ENCODE measurements at places on chromosomes 6 and 20.
A peak's percentile ranks its signal among the peaks of the same experiment; 100 is the strongest.

DNA sequence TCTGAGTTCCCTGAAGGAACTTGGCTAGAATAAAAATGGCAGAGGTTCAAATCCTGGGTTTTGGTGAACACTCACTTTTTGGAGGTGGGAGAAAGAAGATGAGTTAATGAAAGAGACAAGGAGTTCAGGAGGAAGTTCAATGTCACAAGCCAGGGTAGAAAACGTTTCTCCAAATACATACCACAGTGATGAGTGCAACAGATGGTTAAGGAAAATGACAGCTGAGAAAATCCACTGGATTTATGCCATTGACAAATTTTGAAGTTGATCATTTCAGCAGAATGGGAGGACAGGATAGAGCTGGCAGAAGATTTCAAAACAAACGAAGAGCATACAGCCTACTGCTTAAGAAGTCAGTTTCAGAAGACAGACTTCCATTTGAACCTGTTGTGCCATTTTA, 122.7 kb downstream of the GFRAL start:
- no peak for DNase-seq

- DNase-seq: no peak
Observed at GRCh38 chr6:147282566-147282959, 78.3 kb downstream of the STXBP5 start.

GRCh38 chr6:79548304-79548703, 11.1 kb upstream of the LCA5 start:
- no peak for DNase-seq

- DNase-seq: no peak
Observed at GRCh38 chr6:56875961-56876360, 78.9 kb upstream of the BEND6 start.

DNA sequence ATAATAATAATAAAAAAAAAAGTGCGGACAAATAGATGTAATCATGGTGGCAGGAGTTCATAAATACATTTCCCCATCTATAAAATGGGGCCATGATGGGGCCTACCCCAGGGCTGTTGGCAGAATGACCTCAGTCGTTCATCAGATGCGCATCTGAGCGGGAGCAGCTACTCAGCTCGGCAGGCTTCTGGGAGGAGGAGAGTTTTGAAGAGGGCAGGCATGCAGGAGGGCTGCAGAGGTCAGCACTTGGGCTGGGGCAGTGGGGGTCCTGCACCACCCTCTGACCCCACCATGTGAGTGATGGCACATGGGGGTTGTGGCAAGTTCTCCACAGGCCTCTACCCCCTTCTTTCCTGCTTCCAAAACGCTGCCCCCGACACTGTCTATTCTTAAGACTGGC, 373.5 kb downstream of the ZFAND3 start:
- no peak for DNase-seq

DNA sequence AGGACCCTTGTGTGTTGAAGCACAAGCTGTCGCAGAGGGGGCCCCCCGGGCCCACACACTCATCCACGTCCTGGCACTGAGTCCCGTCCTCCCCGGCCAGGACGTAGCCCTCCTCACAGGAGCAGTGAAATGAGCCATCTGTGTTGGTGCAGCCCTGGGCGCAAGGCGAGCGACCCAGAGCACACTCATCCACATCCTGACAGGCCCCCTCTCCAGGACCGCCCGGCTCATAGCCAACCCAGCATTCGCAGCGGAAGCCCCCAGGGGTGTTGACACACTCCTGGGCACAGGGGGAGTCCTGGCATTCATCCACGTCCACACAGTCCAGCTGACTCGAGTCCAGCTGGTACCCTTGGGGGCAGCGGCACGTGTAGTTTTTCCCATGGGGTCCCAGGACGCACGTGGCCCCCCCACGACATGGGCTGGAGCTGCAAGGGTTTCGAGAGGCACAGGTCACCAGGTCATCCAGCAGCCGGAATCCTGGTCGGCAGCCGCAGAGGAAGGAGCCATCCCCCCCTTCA, 1.2 kb downstream of the CD93 start:
- no peak for DNase-seq

- peak; percentile 9 for DNase-seq
Observed at GRCh38 chr6:117555262-117555849, 47.0 kb downstream of the GOPC start.

DNA sequence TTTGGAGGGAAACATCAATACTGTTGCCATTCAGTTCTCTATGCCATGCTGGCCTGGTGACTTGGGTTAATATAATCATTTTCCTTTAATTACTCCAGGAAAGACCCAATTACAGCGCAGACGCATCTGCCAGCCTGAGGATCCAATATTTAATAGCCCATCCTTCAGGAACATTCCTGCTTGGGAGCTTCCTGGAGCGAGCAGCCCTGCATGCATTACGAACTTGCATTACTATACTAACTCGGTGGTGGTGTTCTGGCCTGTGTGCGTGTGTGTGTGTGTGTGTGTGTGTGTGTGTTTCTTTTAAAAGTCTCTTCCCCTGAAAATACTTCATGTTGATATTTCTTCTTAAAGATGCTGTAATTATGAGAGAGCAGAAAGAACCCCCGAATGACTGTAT, 26.5 kb downstream of the PMEPA1 start:
- DNase-seq: no peak

DNA sequence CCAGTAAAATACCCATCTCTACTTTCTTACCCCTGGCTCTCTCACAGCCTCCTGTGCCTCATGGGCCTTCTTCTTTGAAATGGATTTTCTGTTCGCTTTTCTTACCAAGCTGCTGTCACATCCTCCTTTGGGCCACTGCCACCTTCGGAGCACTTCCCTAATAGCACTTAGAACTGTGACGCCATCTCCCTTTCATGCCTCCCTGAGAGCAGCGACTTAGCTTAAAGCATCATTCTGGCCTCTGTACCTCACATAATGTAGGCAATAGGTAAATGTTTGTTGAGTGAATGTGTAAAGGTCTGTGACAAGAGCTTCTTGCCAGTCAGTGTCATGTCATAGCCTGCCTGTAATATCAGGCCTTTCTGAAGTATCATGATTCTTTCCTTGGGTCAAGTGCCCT, 78.8 kb downstream of the ADGRG6 start:
- peak; percentile 36 for DNase-seq

DNA sequence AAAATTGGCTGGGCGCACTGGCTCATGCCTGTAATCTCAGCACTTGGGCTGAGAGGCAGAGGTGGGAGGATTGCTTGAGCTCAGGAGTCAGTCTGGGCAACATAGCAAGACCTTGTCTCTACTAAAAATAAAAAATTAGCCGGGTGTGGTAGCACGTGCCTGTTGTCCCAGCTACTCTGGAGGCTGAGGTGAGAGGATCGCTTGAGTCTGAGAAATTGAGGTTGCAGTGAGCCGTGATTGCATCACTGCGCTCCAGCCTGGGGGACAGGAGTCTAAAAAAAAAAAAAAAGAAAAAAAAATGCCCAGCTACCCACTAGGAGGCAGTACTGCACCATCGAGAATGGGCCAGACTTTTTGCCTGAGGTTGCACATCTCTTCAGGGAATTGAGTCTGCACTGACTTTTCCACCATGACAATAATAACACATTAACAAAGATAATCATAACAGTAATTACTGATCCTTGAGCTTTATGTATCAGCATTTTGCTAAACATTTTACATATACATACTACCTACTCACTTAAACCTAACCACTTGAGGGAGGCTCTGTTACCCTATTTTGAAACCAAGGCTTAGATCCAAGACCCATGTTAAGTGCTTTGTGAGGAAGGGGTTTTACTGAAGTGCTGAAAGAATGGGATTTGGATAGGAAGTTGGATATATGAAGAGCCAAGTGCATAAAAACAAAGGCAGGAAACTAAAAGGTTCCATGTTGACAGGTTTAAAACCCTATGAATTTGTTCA, 21.0 kb downstream of the SRSF3 start:
- DNase-seq: peak; percentile 77

GRCh38 chr6:149897015-149897697, 757 bp downstream of the RAET1E start:
- DNase-seq: no peak

DNA sequence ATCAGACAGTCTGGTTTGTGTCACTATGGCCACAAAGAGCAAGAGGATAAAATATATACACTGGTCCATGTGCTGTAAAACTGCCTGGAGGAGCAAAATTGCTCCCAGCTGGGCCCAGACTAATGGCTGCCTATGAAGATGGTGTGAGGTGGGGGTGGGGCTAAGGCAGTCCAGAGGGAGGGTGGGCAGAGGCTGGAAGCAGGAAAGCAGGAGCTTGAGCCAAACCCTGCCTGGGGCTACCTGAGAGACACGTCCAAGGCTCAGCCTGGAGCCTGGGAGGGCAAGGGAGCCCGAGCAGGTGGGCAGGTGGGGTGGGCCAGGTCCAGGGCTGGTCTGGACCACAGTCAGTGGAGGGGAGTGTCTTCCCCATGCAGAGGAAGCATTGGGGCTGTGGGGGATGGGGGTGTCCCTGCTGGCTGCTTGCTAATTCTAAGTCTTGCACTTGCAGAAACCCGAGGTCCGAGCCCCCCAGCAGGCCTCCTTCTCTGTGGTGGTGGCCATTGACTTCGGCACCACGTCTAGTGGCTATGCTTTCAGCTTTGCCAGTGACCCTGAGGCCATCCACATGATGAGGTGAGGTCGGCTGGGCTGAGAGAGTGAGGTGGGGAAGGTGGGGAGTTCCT, 9.5 kb downstream of the HSPA12B start:
- DNase-seq: no peak

DNA sequence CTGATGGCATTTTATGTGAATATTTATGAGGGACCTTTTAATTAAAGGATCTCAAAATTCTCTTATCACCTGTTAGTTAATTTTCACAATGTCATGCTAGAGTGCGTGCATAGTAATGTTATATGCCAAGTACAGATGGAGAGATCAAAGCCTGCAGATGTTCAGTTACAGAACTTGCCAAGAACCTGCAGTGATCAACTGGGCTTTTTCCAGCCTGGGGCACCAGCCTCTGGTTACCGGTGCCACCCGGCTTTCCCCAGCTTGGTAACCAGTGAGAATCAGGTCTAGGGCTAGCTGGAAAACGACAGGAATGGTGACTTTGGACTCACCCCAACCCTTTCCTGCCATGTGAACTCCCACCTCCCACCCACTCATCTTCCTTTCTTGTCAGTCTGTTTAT, 91.8 kb downstream of the CAP2 start:
- DNase-seq: no peak

DNA sequence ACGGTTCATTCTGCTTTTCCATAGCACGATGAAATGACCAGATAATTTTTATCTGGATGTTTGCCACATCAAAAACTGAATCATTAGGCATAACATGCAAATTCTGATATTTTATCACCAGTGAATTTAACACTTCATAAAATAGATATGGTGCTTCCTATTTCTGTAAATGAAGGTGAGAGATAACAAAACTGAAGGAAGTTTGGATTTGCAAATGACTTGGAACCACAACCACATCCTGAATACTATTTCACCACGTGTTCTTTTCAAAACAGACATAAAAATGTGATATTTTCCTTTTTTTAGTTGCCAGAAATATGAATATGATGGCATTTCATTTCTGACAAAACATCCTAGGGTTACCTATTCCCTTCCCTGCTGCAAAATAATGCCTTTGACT, 146.1 kb downstream of the EDN1 start:
- DNase-seq: no peak

DNA sequence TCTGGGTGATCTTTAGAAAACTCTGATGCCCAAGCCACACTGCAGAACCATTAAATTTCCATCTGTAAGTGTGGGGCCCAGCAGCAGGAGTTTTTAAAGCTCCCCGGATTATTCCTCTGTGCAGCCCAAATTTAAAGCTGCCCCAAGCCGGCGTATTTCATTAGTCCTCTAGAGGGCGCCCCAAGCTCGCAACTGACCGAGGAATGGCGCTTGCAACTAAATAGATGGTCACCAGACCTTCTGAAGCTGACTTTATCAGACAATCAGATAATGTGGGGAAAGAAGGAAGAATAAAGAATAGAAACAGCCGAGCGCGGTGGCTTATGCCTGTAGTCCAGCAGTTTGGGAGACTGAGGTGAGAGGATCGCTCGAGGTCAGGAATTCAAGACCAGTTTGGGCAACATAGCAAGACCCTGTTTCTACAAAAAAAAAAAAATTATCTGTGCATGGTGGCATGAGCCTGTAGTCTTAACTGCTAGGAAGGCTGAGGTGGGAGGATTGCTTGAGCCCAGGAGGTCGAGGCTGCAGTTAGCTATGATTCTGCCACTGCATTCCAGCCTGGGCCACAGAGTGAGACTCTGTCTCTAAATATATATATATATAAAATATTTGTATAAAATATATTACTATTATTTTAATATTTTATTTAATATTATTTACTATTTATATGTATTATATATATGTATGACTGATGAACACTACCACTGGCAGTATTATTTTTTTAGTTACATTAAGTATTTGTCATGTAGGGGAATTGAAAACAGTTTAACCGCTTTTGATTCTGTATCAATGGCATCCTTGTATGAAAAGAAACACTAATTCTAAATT, 56.0 kb downstream of the OTOR start:
- DNase-seq: peak; percentile 22

Data from inflammatory macrophage treated with lipopolysaccharide for 4 hours (primary cell).